Stromal cell of bone marrow (primary cell): ENCODE measurements at places on chromosomes 4 and X.

DNA sequence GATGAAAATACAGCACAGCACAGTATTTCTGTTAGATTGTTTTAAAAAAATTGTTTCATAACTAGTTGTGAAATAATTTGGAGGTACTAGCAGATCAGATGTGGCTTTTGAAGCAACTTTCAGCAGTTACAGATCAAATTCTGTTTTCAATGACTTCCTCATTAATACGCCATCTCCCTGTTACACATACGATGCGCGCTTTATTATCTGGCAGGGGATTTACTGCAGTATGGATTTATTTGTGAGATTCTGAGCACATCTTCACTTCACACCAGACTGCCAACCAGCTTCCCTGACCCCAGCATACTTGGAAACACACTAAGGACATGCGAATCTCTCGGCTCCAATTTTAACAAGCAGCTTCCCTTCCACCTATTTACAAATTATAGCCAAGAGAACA lies 235.5 kb upstream of the DIAPH2 start:
- DNase-seq = no peak

GRCh38 chr4:95541889-95542607 lies 6.7 kb downstream of the UNC5C start:
- no peak for DNase-seq

GRCh38 chr4:186700746-186701145 lies 22.9 kb downstream of the FAT1 start:
- peak; percentile 80 for DNase-seq

DNA sequence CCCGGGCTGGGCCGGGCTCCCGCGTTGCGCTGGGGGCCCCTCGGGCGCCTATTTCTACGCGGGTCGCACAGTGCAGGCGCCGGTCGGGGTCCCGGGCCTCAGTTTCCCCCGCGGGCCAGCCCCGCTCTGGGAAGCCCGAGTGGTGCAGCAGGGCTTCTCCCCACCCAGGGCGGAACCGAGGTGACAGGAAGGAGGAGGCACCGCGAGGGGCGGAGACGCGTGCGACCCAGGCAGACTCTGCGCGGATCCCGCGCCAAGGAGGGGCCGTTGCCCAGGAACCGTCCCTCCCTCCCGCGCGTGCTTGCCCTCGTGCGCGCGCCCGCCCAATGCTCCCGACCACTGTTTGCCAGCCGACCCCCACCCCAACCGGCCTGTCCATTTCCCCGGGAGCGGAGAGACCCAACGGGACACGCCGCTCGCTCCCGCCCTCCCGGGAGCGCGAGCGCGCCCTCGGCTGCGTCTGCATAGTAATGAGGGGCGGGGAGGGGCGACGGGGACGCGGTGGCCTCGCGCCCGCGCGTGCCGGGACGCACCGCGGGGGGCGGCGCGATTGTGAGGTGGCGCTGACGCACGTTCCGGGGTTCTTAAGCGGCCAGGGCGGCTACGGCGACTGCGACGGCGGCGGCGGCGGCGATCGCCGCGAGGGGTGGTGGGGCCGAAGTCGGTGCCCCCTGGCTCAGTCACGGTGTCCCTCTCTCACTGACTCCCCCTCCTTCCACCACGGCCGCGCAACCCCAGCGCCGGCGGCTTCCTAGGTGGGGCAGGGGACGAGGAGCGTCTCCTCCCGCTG lies at the start of gene CPEB2:
Gene CPEB2, plus strand, starts transcription at position 613 of the 790 bp plus-strand sequence. CDS start 193 bp downstream, outside the sequence.
- DNase-seq = peak; percentile 94

GRCh38 chrX:20128670-20129069 lies 12.0 kb upstream of the MAP7D2 start:
- DNase-seq = no peak

DNA sequence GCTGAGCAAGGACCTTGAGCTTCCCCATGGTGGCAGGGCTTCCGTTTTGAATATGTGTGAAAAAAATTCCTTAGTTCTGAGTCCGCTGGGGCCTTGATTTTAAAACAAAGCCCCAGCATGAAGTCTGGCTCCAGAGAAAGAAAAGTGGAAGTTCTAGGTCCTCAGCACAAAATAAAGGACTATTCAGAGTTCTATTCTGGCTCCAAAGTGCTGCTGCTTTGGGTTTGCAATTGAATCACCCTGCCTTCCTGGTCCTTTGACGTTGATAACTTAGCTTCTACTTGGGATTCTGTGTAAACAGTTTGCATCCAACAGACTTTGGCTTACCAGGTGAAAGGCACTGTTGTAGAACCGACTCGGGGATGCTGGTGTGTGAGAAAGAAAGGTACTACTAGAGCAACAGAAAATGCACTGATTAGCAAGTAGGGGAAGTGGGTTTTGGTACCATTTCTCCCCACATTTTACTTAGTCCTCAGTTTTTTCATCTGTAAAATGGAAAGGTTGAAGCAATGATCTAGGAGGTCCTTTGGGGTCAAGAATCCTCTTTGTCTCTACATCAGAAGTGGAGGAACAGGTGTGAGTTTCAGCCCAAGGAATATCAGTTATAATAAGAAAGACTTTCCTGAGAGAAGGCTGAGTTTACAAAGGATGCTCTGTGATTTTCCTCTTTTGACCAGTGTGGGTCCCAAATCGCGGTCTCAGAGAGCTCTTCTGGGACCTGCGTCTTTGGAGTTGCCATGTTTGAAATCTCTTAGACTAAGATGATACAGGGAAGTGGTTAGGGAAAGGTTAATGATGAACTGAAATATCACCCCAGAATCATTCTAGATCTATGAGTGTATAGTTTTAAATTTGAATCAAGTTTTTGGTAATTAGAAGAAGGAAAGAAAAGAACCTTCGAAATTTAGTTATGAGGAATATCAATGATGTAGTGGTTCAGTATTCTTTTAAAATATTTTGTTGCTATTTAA lies 28.2 kb downstream of the IGFBP7 start:
- DNase-seq = no peak

GRCh38 chr4:147780137-147780777 lies 48.4 kb downstream of the ARHGAP10 start:
- DNase-seq = no peak

GRCh38 chrX:131764216-131764615 lies 220.3 kb downstream of the OR13H1 start:
- no peak for DNase-seq

DNA sequence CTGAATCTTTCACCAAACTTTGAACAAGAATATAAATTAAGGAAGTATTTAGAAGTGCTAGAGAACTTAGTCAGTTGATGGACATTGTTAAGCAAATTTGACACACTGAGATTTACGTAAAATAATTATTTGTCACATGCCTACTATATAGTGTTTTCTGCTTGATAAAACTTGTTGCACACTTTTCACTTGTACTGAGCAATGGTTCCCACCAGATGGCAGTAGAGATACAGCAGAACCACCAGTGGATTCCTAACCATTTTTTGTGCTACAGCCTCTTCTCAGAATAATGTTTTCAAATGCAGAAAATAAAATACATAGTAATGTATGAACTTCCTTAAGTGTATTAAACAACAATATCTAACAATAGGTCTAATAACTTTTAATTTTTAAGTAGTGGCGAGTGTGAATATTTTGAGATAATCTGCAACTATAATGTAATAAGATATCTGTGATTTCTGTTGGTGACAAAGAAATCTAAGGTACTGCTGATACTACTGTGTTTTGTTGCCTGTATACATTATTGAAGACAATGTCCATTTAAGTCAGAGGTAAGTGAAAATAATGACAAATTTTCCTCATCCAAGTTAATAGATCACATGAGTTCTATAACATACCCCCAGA lies 81.2 kb downstream of the APOOL start:
- peak; percentile 13 for DNase-seq

DNA sequence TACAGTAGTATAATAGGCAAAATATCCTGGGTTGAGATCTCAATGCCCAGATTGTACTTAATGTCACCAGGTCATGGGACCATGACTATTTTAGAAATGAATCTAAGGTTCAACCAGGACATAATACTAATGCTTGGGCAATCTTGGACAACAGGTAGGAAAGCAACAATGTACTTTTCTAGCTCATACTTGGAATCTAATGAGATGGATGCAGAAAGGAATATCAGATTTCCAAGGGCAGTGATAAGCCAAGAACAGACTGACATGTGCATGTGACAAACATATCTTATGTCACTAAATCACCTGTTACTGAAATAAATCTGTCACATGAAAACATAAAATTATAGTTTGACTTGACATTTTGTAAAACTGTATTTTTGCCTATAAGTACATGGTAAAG lies 51.1 kb downstream of the RPS6KA3 start:
- DNase-seq = no peak

DNA sequence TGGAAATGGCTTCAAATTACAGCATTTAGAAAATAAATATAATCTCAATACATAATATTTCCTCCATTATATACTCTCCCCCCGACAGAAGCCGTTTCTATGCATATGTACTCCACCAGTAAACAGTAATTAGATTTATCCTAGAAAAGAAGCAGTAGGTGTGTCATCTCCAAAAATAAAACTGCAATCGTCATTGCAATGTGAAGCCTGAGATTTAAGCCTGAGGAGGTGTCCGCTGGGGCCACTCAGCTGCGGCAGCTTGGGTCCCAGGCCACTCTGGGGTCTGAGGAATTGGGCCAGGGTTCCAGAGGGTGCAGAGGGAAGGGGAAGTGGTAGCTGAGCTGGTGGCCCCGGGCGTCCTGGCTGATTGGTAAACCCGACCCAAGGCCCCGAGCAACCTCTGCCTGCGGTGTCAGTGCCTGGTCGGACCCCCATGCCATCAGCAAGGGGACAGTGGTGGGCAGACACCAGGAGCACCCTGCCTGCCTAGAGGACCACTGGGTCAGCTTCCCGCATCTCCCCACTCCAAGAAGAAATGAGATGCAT lies 7.8 kb upstream of the MXD4 start:
- DNase-seq = no peak

DNA sequence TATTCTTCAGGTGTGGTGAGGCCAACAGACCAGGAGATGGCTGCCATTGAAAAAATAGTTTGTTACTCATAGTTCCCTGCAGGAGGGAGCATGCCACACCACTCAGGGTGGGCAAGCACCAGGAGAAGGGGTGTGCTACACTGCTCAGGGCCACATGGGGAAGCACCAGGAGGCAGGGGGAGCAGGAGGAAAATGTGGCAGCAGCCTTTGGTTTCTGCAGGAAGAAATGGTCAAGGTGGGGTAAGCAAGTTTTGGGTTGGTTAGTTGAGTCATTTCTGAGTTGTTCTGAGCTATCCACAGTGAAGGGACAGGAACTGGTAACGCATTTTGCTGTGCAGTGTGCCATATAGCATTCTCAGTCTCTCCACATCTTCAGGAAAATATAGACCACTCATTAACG lies 23.8 kb downstream of the FGFBP1 start:
- no peak for DNase-seq

GRCh38 chr4:54986095-54986846 lies 139.1 kb downstream of the KDR start:
- no peak for DNase-seq

GRCh38 chr4:23920716-23921446 lies 31.0 kb upstream of the PPARGC1A start:
- no peak for DNase-seq

GRCh38 chrX:150074175-150074574 lies 135.9 kb upstream of the EOLA2 start:
- no peak for DNase-seq

DNA sequence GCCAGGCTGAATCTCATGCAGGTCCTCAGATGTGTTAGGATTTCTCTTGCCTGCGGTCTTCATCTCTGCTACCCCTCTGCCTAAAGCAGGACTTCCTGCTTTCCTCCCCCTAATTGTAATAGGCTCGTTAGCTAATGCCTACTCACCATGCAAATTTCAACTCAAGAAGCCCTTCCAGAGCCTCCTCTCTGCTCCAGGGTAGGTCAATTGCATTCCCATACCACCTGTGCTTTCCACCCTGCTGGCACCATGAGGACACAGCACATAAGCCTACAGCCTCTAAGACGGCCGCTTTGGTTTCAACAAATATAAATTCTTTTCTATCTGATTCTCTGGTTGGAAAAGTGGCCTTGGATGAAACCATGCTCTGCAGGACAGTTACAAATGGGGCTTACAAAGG lies 93.9 kb downstream of the QDPR start:
- no peak for DNase-seq

DNA sequence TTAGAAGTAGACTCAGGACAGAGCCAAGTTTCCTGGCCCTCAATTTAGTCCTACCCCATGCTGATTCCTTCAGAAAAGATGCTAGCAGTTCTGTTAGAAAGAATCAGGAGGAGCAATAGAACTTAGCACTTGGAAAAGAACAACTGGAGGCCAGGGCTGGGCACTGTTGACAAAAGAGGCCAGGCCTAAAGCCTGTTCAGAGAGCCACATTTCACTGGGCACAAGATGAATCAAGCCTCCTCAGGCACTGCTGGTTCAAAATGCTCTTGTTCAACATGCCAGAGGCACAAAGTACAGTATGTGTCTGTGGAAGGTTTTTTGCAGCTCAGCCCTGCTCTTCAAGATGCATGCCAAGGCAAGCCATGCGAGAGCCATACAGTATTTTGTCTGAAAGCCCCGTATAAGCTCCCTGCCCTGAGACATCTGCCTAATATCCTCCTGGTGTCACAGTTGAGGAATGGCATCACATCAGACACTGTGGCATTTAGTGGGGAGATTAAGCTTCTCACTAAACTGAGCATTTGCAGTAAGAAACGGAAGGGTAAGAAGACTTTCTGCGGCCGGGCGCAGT lies 53.7 kb downstream of the RASL11B start:
- DNase-seq = no peak

DNA sequence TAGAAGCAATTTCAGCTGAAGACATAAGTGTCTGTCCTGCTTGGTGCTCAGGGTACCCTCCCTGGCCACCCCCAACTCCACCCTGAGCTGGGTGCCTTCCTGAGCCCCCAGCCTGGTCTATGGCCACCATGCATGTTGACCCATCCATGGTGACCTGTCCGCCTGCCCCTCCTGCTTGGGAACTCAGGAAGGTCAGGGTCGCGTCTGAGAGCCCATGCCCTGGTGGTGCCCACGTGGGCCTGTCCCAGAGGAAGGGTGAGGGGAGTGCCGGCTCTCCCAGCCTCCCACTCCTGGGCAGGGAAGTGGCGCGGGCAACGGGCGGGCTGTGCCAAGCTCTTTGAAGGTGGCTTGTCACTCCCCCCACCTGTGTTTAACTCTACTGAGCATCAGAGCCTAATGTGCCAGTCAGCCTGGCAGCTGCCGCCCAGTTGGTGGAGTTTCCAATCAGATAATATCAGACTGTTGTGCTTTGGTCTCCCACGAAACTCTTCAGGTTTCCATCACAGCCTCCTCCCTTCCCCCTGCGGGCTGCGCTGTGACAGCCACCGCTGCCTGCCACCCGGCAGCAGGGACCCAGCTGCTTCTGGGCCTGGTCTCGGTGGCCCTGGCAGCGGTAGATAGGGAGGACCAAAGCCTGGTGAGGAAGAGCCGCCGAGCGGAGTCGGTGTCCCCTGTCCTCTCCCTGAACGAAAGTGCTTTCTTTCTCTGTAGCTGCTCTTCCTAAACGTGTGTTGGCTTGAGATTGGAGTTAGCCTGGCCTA lies 4.8 kb downstream of the SH3BP2 start:
- no peak for DNase-seq

- no peak for DNase-seq
Observed at GRCh38 chrX:55839485-55839884, 121.9 kb downstream of the RRAGB start.

- DNase-seq = no peak
Observed at GRCh38 chr4:120139392-120139791, 72.7 kb upstream of the MAD2L1 start.

DNA sequence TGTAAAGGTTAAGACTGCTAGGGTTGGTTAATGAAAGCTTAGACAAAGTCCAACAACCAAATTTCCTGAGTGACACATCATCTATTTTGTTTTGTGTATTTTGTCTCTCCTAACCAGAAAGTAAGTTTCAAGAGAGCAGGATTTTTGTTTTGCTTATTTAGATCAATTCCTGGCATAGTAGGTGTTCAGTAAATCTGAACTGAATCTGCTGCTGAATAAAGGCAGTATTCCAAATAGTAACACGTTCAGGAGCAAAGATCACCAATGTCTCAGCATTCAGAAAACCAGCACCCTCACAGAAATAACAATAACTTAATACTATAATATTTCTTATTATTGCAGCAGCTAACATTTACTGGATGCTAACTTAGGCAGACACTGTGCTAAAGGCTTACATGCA lies 12.2 kb downstream of the FBXW7 start:
- no peak for DNase-seq
